ENCODE measurements at places on chromosomes 13 and 19.

GRCh38 chr13:102870677-102871415 is 25.0 kb downstream of the ERCC5 start:
- peak; percentile 36 for DNase-seq

GRCh38 chr19:14113762-14114414 is 3.7 kb downstream of the PRKACA start:
- peak; percentile 62 for DNase-seq

GRCh38 chr13:47457626-47458025 is 543.4 kb downstream of the SUCLA2 start:
- DNase-seq = no peak

DNA sequence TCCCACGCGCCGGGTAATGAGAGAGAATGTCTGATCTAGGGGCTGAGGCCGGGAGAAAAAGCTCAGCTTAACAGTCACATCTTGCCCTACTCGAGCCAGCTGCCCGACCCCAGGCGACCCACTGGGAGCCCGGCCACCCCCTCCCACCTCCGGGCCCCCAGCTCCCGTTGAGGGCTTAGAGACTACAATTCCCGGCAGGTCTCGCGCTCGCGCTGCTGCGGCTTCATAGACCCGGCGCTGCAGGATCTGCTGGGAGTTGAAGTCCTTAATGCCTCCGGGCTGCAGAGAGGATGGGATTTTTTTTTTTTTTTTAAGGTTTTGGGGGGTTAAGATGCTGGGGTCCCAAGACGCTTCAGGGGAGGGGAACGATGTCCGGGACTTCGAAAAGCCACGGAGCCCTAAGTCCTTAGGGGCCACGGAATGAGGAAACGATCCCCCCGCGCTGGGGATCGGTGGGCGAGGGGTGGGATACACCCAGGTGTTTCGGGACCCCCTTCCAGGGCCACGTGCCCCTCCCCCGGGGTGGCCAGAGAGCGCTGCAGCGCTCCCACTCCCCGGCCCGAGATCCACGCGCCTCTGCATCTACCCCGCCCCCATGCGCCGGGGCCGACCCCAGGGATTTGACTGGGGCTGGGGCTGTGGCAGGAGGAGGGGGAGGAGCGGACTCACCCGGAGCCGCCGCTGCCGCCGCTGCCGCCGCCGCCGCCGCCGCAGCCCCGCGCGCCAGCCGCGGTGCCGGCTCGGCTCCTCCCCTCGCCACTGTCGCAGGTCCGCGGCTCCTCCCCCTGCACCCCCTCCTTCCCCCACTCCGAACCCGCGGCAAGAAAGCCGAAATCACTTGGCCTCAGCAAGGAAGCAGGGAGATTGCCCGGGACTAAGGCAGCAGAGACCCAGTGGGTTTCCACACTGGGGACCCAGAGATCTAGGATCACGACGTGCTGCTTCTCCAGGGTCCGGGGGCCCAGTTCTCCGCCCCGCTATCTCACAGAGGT is at the start of gene SYT3:
TSS of gene SYT3 (minus strand) at position 761 of the 992 bp plus-strand sequence. CDS start 2,470 bp downstream, outside the sequence.
- peak; percentile 49 for DNase-seq

- DNase-seq = no peak
Measured at GRCh38 chr13:74062933-74063332, 71.3 kb downstream of the KLF12 start.

DNA sequence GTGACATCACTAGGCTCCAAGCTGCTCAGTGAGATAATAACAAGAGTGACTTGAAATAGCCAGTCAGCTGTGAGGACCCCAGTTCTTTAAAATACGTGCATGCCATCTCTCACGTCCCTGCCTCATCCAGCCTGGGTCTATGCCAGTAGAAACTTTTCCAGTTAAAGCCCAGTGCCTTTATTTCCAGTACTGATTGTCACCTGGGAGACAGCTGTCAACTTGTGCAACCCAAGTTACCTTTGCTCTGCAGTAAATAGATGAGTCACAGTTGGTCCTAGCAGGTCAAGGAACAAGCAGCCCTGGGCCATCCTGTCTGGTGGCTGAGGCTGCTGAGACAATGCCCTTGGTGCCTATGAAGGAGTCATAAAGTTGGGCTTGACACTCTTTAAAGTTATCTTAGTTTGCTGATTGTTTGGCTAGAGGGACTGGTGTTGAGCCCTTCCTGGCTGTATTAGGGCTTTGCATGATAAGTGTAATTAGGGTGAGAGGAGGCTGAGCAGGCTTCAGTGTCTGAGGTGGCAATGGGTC is 228.7 kb downstream of the LACC1 start:
- DNase-seq = no peak

DNA sequence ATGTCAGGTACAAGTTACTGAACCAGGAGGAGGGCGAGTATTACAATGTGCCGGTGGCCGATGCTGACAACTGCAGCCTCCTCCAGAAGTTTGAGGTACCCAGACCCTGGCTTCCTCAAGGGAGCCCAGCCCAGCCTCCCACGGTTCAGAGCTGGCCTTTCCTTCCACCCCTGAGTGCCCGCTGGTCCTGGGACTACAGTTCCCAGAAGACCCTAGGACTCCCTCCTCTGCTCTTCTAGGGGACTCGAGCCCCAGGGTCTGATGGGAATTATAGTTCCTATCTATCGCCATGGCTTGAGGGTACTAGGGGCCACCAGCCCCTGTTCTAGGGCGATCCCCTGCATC is 11.0 kb downstream of the PRKCG start:
- DNase-seq = no peak

DNA sequence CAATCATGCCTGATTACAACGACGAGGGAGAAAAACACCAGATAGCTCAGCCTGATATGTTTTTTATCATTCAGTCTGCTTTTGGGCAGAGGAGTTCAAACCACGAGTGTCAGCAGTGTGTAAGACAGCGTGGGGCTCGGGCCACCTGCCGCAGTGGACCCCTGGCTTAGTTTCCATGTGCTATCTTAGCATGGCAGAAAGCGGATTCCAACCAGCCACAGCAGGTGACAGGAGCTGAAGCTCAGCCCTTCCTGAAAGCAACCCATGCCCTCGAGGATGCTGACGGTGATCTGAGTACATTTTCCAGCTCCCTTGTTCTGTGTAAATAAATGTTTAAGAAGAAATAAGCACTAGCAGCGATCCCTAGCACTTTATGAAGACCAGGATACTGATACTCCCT is 32.2 kb upstream of the MBNL2 start:
- DNase-seq = no peak

- DNase-seq = peak; percentile 98
Measured at GRCh38 chr19:16111160-16111908, at the start of gene RAB8A. TSS of gene RAB8A (plus strand) at chr19:16111889. CDS start at chr19:16111902, 13 bp downstream.

- no peak for DNase-seq
Measured at GRCh38 chr19:58330458-58330857, 3.7 kb downstream of the ZSCAN22 start.

DNA sequence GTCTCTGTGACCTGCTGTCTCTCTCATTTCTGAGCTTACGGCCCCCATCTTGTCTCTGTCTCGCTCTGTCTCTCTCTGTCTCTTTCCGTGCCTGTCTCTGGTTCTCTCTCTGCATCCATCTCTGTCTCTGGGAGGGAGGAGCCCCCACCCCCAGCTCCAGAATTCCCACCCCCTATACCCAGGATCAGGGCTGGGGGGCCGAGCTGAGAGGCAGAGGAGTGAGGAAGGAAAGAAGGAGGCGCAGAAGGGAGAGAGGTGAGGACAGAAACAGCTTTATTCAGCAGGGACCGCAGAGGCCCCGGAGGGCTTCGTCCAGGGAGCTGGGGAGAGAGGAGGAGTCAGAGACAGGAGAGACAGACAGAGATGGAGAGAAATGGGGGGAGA is 14.0 kb downstream of the JOSD2 start:
- no peak for DNase-seq

DNA sequence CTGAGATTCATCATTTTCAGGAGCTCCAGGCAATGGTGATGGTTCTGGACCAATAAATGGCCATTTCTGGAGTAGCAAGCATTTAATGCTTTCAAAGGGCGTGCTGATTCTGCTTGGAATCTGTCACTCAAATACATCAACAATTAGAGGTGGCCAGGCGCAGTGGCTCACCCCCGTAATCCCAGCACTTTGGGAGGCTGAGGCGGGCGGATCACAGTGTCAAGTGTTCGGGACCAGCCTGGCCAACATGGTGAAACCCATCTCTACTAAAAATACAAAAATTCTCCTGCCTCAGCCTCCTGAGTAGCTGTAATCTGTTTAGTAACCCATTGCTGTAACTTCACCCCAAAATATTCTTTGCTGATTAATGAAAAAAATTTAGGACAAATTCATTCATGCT is 1574.2 kb downstream of the EFNB2 start:
- no peak for DNase-seq

- DNase-seq = no peak
Measured at GRCh38 chr13:83867708-83868107, 14.6 kb downstream of the SLITRK1 start.

DNA sequence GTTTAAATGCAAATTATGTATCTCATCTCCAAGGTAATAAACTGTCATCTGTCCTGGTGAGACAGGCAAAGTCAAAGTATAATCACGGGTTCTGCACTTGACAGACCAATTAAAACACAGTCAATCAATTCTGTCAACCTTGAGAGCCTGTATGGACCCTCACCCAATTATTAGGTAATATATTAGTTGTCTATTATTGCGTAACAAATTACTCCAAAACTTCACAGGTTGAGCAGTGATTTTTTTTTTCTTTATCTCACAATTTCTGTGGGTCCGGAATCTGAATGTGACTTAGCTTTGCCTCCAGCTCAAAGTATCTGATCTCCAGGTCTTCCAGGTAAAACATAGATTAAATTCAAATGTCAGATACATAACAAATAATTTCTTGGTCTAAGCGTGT is 707.4 kb upstream of the ARGLU1 start:
- DNase-seq = no peak

- no peak for DNase-seq
Measured at GRCh38 chr13:97702614-97703013, 250.9 kb upstream of the IPO5 start.

- DNase-seq = peak; percentile 31
Measured at GRCh38 chr19:16778796-16779411, 50.3 kb upstream of the SIN3B start.

DNA sequence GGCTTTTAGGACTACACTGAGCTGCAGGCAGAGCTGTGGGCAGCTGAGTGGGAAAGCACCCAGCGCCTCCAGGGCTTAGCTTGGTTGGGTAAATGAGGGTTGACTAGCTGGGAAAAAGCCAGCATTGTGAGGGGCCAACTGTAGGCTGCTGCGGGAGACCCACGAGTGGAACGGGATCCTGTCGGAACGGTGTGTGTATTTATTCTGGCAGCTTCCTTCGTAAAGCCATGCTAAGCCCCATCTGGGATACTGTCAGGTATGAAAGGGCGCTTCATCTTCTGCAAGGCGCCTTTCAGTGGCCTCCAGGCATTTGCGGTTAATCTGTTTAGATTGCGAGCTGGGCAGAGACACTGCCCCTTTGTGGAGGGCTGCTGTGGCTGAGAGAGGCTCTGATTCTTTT is 39.5 kb upstream of the CNMD start:
- no peak for DNase-seq

GRCh38 chr13:82751206-82751605 is 1131.1 kb downstream of the SLITRK1 start:
- DNase-seq = no peak

- no peak for DNase-seq
Measured at GRCh38 chr13:54018485-54018884, 989.9 kb downstream of the OLFM4 start.

- no peak for DNase-seq
Measured at GRCh38 chr13:90187478-90188350, 1159.8 kb upstream of the MIR17HG start.

GRCh38 chr13:110455444-110455843 is 106.1 kb downstream of the RAB20 start:
- DNase-seq = no peak

- DNase-seq = no peak
Measured at GRCh38 chr13:27679396-27679795, 57.7 kb downstream of the POLR1D start.

GRCh38 chr19:47813304-47813994 is 8.3 kb upstream of the CRX start:
- DNase-seq = peak; percentile 83

DNA sequence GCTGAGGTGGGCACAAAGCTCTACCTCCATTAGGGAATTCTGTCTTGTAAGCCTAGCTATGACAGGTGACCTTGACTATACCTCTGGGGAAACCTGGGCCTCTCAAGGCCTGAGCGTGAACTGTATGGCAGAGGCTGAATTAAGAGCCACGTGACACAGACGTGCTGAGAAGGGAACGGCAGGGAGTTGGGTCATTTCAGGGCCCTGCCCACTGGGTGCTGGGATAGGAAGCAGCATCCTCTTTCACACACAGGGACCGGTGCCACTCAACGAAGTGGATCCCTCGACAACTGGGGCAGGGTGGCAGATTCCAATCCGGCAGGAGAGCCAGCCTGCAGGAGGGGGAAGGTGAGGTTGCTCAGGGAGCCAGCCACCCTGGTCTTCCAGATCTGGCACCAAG is 9.2 kb downstream of the ASF1B start:
- DNase-seq = no peak

- DNase-seq = no peak
Measured at GRCh38 chr13:22940736-22941135, 240.0 kb upstream of the SGCG start.

GRCh38 chr13:51501592-51502152 is 48.8 kb upstream of the INTS6 start:
- no peak for DNase-seq

DNA sequence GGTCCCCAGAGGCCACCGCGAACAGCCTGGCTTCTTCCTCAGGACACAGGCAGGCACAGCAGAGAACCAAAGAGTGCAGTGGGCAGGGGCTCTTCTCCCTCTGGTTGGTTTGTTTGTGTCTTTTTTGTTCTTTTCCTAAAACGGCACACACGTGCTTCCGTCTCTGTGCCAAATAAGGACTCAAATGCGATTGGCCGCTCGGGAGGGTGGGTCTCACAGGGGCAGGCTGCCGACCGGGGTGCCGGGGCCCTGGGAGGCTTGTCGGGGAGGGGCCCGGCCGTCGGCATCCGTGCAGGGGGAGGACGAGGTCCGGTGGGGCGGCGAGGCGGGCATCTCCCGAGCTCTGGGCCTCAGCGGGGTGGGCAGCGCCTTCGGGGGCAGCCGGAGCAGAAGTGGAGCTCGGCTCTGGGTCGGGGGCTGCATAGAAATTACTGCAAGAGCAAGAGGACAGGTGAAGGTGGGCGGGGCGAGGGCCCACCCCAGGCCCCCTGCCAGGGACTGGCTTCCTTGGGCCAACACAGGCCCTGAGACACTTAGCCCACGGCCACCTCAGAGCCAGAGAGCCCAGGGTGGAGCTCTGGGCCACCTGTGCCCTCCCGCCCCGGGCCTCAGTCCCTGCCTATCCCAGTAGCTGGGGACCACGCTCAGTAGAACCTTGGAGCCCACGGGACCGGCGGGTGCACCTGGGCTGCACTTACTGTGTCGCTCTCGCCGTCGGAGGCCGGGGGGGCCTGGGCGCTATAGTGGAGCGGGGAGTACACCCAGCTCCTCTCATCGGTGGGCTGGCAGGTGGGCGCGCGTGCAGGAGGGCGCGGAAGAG is 6.4 kb upstream of the CACTIN start:
- no peak for DNase-seq

DNA sequence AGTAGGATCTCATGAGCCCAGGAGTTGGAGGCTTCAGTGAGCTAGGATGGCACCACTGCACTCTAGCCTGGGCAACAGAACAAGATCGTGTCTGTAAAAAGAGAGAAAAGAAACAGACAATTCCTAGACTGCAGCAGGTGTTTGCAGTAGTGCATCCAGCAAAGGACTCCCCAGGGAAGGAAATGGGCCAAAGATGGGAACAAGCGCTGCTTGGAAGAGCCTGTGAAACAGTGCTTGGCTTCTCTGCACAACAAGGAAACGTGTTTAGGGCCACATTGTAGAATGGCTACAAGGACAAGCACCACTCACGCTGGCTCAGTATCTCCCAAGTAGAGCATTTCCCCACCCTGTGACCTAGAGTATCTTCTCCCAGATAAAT is 35.5 kb upstream of the LDLR start:
- DNase-seq = no peak

GRCh38 chr19:41016488-41017071 is 25.5 kb downstream of the CYP2B6 start:
- no peak for DNase-seq

- peak; percentile 57 for DNase-seq
Measured at GRCh38 chr19:45670670-45671453, 2.8 kb downstream of the GIPR start.
